ENCODE measurements at places on chromosomes 13 and 19. TPM values are rescaled to one million over a fixed set of nuclear protein-coding genes. Genes with fewer than 3 reads are reported as not detected.

ZNF66 gene
- total RNA-seq: 8.6 TPM

VN1R2 gene
- not detected for total RNA-seq

ZSCAN1 gene
- not detected for total RNA-seq

ATP4B gene
- not detected for total RNA-seq

PALM3 gene
- total RNA-seq: not detected

CXCL17 gene
- total RNA-seq: not detected

ZNF439 gene
- 6.4 TPM for total RNA-seq

TMTC4 gene
- 16.3 TPM for total RNA-seq

DNA sequence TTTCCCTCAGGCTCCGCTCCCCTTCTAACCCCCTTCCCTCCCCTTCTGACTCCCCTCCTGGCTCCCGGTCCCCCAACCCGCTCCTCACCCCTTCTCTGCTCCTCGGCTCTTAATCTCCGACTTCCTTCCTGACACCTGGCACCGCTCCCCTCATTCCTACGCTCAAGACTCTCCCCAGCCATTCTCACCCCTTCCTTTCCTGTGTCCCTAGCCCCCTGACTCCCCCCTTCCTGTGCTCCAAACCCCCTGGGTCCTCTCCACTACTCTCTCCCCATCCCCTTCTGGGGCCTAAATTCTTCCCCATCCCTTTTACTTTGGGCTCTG is 658 bp downstream of the CLPP start:
- no peak for DNase-seq
- H3K36me3 ChIP-seq: peaks cover 24% of the 10 kb centered on the region
- H3K27ac ChIP-seq: peak overlapping the region; percentile 85
- peaks cover 16% of the 10 kb centered on the region for H3K4me1 ChIP-seq
- H3K27me3 ChIP-seq: no peaks in the 10 kb centered on the region
- H3K4me3 ChIP-seq: peak overlapping the region; percentile 71

DNA sequence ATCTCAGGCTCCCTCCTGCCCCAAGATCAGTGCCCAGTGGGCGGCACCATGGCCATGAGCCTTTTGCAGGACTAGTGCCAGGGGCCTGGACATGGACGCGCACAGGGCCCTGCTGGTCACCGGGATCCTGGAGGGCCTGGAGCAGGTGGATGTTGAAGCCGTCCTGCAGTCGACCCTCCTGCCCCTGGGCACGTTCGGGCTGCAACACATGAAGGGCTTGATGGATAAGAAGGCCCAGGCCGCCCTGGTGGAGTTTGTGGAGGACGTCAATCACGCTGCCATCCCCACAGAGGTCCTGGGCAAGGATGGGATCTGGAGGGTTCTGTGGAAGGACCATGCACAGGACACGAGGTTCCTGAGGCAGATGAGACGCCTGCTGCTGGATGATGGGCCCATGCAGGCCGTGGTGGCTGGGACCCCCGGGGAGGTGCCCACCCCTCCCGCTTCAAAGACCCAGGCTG is 38.0 kb upstream of the PNMA8B start:
- H3K4me1 ChIP-seq: peaks cover 10% of the 10 kb centered on the region
- no peak for DNase-seq
- no peak overlapping the region for H3K27ac ChIP-seq
- H3K27me3 ChIP-seq: peaks cover 4% of the 10 kb centered on the region
- no peak overlapping the region for H3K4me3 ChIP-seq

- no peak for DNase-seq
- no peaks in the 10 kb centered on the region for H3K36me3 ChIP-seq
- no peaks in the 10 kb centered on the region for H3K27me3 ChIP-seq
- no peak overlapping the region for H3K4me3 ChIP-seq
These were observed 2.3 kb upstream of the FFAR3 start for GRCh38 chr19:35355791-35356460.

DNA sequence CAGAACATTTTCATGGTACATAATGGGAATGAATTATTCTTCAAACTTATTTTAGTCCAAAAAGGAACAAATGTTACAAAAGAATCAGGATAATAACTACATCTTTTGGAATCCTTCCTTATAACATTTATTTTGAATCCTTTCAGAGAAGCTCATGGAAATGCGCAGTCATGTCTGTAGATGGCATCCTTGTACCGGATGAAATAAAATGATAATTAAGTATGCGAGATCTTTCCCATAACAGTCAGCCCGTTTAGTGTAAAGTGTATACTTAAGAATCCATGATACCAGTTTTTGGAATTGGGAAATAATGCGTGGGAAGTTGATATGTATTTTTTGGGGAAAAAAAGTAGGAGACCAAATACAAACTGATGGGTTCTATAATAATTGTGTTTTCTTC is 418.8 kb downstream of the GPC5 start:
- no peak overlapping the region for H3K4me3 ChIP-seq
- no peak for DNase-seq
- H3K27ac ChIP-seq: no peak overlapping the region
- no peaks in the 10 kb centered on the region for H3K4me1 ChIP-seq

GRCh38 chr19:33879818-33880575 is 83.3 kb downstream of the KCTD15 start:
- H3K36me3 ChIP-seq: no peaks in the 10 kb centered on the region
- H3K4me1 ChIP-seq: no peaks in the 10 kb centered on the region
- no peak overlapping the region for H3K27ac ChIP-seq
- H3K4me3 ChIP-seq: no peak overlapping the region
- H3K27me3 ChIP-seq: no peaks in the 10 kb centered on the region

DNA sequence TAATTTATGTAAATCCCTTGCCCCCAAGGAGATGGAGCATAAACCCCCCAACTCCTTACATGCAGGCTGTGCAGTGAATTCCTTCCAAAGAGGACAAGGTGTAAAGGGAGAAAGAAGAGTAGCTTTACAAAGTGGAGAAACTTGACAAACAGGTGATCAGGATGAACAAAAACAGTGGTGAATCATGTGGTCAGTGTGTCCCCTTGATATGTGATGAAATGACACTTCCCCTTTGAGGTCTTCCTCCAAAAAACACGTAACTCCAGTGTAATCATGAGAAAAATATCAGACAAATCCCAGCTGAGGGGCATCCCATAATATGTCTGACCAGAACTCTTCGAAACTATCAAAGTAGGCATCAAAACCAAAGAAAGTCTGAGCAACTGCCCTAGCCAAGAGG is 29.5 kb upstream of the AKT2 start:
- H3K36me3 ChIP-seq: no peaks in the 10 kb centered on the region
- no peaks in the 10 kb centered on the region for H3K27me3 ChIP-seq
- H3K4me1 ChIP-seq: no peaks in the 10 kb centered on the region
- no peak for DNase-seq
- H3K4me3 ChIP-seq: no peak overlapping the region

- H3K36me3 ChIP-seq: no peaks in the 10 kb centered on the region
- no peak overlapping the region for H3K27ac ChIP-seq
- H3K27me3 ChIP-seq: no peaks in the 10 kb centered on the region
- H3K4me1 ChIP-seq: no peaks in the 10 kb centered on the region
- no peak for DNase-seq
These were observed 14.8 kb downstream of the DOCK9 start for GRCh38 chr13:98962901-98963590.

DNA sequence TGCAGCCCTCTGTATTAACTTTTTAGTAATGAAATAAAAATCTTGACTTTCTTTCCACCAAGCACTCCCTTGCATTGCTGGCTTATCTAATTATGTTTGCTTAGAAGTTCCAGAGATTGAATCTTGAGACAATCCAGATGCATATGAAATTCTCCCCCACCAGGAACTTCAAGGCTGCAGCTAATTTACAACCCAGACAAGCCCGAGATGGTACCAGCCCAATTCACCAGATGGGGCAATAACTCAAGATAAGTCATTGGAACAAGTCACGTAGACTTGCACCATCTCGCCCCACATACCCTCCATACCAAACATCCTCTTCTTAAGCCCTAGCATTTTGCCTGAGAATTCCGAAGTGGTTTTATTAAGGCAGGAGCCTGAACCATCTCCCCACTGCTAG is 29.0 kb downstream of the UTP14C start:
- no peaks in the 10 kb centered on the region for H3K27me3 ChIP-seq
- no peak overlapping the region for H3K27ac ChIP-seq
- no peaks in the 10 kb centered on the region for H3K36me3 ChIP-seq
- no peak overlapping the region for H3K4me3 ChIP-seq
- no peak for DNase-seq

DNA sequence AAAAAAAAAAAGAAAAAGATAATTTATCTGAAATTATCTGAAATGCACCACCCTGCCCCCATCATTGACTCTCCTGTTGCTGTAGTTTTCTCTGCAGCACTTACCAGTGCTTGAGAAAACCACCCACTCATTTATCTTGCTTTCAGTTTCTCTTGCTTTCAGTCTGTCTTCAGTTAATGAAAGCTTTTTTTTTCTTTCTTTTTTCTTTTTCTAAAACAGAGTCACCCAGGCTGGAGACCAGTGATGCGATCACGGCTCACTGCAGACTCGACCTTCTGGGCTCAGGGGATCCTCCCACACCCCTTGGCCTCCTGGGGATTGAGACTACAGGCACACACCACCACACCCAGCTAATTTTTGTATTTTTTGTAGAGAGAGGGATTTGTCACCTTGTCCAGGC is 4.3 kb upstream of the ACP5 start:
- peak overlapping the region; percentile 7 for H3K4me3 ChIP-seq
- no peaks in the 10 kb centered on the region for H3K27me3 ChIP-seq
- H3K4me1 ChIP-seq: peaks cover 47% of the 10 kb centered on the region
- H3K36me3 ChIP-seq: no peaks in the 10 kb centered on the region
- H3K27ac ChIP-seq: peak overlapping the region; percentile 51
- DNase-seq: no peak

DNA sequence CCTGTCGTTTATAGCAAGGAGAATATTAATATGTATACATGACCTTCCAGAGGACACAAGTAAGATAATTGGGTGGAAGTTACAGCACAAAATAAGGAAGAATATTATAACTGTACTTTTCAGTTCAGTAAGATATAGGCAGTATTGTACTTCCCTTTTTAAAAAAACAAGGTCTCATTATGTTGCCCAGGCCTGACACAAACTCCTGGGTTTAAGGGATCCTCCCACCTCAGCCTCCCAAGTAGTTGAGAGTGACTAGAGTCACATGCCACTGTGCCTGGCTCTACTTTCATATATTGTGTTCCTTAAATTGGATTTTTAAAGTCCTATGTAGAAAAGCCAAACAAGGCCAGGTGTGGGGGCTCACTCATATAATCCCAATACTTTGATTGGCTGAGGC is 19.5 kb upstream of the MAB21L1 start:
- H3K27ac ChIP-seq: no peak overlapping the region
- H3K4me1 ChIP-seq: no peaks in the 10 kb centered on the region
- DNase-seq: no peak
- H3K27me3 ChIP-seq: no peaks in the 10 kb centered on the region
- H3K4me3 ChIP-seq: no peak overlapping the region

DNA sequence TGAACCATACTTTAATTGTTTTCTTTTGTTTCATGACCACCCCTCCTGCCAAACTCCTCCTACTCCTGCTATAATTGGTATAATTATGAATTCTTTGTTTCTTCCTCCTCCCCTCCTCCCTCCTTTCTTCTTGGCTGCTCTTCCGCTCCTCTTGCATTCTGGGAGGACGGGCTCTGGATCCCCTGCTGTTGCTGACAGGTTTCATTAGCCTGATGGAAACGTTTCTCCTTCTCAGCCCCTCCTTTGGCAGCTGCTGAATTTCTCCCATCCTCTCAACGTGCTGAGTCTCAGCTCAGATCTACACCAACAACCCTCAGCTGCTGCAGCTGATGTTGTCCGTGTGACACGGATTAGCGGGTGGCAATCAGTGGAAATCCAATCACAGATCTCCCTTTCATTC is 97.1 kb upstream of the UBAC2 start:
- H3K27me3 ChIP-seq: no peaks in the 10 kb centered on the region
- no peak overlapping the region for H3K27ac ChIP-seq
- DNase-seq: no peak
- no peaks in the 10 kb centered on the region for H3K36me3 ChIP-seq

GRCh38 chr13:84684048-84684662 is 801.9 kb upstream of the SLITRK1 start:
- no peaks in the 10 kb centered on the region for H3K4me1 ChIP-seq
- no peaks in the 10 kb centered on the region for H3K36me3 ChIP-seq
- no peak overlapping the region for H3K4me3 ChIP-seq
- no peaks in the 10 kb centered on the region for H3K27me3 ChIP-seq

DNA sequence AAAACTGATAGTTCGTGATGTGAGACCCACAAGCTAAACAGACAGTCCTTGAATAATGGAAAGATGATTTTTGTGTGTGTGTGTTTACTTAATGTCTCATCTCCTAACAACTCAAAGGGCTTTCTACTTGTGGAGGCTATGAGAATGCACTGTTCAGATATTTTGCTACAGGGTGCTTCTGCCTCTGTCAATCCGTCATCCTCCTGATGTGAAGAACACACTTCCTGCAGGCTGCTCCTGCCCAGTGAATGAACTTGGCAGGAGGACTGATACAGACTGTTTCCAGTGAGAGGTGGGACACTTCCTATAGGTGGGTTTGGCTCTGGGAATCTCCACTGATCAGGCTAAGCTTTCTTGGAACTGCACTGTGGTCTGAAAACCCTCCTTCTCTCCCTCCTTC is 168.4 kb upstream of the STARD13 start:
- H3K27ac ChIP-seq: no peak overlapping the region
- no peak for DNase-seq

GRCh38 chr13:79861731-79862130 is 380.8 kb downstream of the NDFIP2 start:
- H3K27me3 ChIP-seq: no peaks in the 10 kb centered on the region
- H3K4me1 ChIP-seq: no peaks in the 10 kb centered on the region
- no peak overlapping the region for H3K27ac ChIP-seq
- H3K4me3 ChIP-seq: no peak overlapping the region
- no peaks in the 10 kb centered on the region for H3K36me3 ChIP-seq

DNA sequence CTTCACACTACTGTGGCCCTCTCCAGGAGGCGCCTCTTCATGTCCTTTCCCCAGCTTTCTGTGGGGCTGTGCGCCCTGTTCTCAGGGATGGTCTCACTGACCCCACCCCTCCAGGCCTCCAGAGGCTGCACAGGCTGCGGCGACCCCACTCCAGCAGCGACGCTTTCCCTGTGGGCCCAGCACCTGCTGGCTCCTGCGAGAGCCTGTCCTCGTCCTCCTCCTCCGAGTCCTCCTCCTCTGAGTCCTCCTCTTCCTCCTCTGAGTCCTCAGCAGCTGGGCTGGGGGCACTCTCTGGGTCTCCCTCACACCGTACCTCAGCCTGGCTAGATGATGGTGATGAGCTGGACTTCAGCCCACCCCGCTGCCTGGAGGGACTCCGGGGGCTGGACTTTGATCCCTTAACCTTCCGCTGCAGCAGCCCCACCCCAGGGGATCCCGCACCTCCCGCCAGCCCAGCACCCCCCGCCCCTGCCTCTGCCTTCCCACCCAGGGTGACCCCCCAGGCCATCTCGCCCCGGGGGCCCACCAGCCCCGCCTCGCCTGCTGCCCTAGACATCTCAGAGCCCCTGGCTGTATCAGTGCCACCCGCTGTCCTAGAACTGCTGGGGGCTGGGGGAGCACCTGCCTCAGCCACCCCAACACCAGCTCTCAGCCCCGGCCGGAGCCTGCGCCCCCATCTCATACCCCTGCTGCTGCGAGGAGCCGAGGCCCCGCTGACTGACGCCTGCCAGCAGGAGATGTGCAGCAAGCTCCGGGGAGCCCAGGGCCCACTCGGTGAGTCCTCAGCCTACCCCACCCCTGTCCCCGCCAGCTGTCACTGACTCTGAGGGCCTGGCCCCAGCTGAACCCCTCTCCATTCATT is 11.2 kb downstream of the ARHGAP33 start:
- no peak for DNase-seq
- no peaks in the 10 kb centered on the region for H3K27me3 ChIP-seq
- no peaks in the 10 kb centered on the region for H3K36me3 ChIP-seq

- H3K27me3 ChIP-seq: no peaks in the 10 kb centered on the region
- H3K4me1 ChIP-seq: no peaks in the 10 kb centered on the region
- no peak overlapping the region for H3K27ac ChIP-seq
- DNase-seq: no peak
- no peaks in the 10 kb centered on the region for H3K36me3 ChIP-seq
- H3K4me3 ChIP-seq: no peak overlapping the region
These were observed 201.6 kb upstream of the ZNF536 start for GRCh38 chr19:30170495-30171137.
